ENCODE measurements at places on chromosomes 11 and 22.

DNA sequence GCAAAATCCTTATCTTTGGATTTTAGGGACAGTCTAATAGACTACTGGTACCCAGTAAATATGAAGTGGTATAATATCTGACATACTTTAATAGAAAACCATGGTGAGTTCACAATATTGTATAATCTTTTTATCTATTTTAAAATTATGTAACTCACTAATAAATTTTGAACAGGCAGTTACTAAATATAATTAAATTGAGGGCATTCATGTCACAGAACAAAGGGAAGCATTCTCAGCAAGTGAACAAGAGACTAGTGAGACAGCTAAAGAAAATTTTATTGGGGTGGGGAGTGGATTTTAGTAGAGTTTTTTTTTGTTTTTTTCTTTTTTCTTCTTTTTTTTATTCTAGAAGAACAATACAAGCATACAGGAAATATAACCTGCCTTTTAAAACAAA, 55.0 kb downstream of the DNAJC24 start:
- DNase-seq, result peak; percentile 66

DNA sequence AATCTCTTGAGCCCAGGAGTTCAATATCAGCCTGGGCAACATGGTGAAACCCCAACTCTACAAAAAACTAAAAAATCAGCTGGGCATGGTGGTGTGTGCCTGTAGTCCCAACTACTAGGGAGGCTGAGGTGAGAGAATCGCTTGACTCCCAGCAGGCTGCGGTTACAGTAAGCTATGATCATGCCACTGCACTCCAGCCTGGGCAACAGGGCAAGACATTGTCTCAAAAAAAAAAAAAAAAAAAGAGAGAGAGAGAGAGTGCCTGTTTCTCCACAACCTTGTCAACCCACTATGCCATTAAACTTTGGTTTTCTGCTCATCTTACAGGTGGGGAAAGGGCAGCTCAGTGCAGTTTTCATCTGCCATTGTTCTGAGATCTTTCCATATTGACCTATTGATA, 5.1 kb downstream of the FOLR3 start:
- DNase-seq, result no peak

GRCh38 chr22:37431366-37431765, 4.1 kb upstream of the ELFN2 start:
- no peak for DNase-seq

DNA sequence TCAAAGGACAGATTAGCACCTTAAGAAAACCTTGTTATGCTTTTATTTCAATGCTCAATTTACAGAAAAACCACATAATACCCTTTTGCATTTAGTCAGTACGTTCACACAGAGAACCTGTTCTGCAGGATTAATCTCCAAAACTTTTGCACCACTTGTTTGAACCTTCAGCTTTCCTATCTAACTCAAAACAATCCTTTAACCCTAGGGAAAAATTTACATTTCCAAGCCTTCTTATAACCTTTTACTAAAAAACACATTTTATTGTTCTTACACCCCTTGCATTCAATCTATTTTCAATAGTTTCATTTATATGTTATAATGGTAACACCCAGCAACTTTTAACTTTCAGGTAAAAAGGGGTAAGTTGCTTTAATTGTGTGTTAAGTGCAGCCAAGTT, 952.5 kb upstream of the CNTN5 start:
- DNase-seq, result no peak

- no peak for DNase-seq
These were observed 16.0 kb downstream of the KREMEN1 start for GRCh38 chr22:29088809-29089208.

GRCh38 chr11:132185726-132186592, 815.5 kb downstream of the NTM start:
- peak; percentile 2 for DNase-seq

GRCh38 chr11:127648583-127648982, 648.0 kb upstream of the KIRREL3 start:
- DNase-seq, result no peak

DNA sequence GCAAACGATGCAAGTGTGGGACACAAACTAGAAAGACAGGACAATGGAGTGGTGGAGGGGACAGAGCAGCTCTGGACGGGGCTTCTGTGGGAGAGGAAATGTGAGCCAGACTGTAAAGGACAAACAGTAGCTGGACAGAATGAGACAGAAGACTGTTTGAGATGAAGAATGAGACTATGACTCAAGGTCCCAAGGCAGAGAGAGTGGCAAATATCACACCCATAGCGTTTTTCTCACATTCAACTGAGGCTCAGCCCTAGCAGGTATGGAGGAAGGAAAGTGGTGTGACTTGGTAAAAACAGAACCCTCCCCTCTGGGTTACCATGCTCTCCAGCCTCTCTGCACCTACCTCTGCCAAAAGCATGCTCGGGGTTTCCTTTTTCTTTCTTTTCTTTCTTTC, 96.5 kb downstream of the RPL27A start:
- DNase-seq, result no peak

GRCh38 chr11:65655570-65656332, 7.0 kb downstream of the RELA start:
- DNase-seq, result no peak

- DNase-seq, result peak; percentile 66
These were observed 19.3 kb downstream of the SCARF2 start for GRCh38 chr22:20418211-20418788.

DNA sequence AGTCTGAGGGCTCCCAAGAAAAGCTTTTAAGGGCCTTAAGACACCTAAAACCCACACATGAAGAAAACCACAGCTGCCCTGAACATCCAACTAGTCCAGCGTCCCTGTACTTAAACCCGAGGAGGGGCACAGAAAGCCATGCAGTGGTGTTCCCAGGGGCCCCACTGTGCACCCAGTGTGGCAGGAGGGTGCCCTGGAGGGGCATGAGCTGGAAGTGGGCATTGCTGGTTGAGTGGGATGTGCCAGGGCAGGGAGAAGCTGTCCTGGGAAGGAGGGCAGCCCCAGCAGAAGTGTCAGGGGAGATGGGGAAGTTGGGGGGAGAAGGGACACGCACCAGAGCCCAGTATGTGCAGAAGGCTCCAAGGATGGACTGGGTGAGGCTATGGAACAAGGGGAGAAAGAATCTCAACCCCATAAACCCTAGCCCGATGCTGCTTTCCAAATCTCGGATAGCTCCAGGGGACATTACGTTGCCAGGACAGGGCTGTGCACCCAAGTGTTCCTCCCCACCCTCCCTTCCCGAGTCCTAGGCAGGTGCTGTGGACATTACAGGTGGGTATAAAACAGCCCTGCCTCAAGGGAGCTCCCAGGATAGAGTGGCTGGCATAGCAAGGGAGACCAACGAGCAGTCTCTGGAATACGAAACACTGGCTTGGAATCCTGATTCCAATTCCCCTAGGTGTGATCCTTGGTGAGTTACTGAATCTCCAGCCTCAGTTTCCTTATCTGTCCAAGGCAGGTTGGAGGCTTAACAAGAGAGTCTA, 44.2 kb downstream of the SHANK2 start:
- no peak for DNase-seq

DNA sequence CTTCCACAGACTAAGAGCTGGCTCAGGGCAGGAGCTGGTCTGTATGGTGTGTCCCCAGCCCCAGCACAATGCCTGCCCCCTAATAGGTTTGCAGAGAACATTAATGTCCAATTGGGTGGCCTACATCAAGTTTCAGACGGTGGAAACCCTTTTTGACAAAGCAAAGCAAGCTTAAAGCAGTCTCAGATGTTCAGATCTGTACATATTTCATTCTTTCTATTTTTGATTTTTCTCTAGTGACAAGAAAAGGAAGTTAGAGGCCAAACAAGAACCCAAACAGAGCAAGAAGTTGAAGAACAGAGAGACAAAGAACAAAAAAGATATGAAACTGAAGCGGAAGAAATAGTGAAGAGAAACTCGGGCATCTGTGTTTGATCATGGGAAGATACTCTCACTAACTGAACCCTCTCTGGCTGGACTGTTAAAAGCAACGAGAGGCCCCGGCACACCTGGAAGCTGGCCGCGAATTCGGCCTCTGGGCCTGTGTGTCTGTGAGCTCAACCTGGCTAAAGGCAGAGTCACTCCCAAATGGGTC, 40.5 kb downstream of the NAT10 start:
- DNase-seq, result no peak

- DNase-seq, result no peak
These were observed 309.5 kb downstream of the CADM1 start for GRCh38 chr11:115194802-115195110.

- DNase-seq, result no peak
These were observed 69.8 kb downstream of the PRR5L start for GRCh38 chr11:36365907-36366306.

GRCh38 chr11:20089796-20090653, 70.2 kb downstream of the DBX1 start:
- DNase-seq, result no peak

DNA sequence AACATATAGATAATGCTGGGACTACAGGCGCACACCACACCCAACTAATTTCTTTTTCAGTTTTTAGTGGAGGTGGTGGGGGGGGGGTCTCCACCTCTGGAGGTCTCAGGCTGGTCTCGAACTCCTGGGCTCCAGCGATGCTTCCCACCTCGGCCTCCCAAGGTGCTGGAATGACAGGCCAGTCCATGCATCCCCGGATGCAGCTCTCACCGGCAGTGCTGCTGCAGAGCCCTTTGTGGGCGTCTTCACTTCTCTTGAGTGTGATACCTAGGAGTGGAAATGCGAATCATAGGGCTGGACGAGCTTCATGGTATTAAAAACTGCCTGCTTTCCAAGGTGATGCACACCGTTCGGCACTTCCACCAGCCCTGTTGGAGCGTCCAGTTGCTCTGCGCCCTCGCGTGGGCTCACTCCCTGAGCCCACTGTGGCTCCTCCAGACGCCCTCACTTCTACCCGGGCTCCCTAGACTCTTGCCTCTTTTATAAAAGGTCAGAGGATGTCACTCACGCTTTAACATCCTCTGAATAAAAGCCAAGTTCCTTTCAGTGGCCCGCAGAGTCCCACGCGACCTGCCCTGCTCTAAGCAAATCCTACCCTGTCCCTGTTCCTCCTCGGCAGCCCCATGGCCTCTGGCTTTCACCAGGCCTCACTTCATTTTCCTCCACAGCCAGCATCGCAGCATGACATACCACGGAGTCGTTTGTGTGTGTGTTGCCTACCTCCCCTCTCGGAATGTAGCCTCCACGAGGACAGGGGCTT, 837 bp upstream of the BID start:
- DNase-seq, result no peak

GRCh38 chr11:17462940-17463339, 13.7 kb downstream of the ABCC8 start:
- DNase-seq, result no peak

- DNase-seq, result no peak
These were observed at the start of gene STK33 for GRCh38 chr11:8593935-8594909. TSS of gene STK33 (minus strand) at chr11:8594228. CDS start at chr11:8474905, 119,323 bp downstream.

GRCh38 chr22:19637408-19638281, 76.7 kb upstream of the SEPTIN5 start:
- DNase-seq, result no peak

- DNase-seq, result no peak
These were observed 31.7 kb downstream of the KIRREL3 start for GRCh38 chr11:126968915-126969314.

DNA sequence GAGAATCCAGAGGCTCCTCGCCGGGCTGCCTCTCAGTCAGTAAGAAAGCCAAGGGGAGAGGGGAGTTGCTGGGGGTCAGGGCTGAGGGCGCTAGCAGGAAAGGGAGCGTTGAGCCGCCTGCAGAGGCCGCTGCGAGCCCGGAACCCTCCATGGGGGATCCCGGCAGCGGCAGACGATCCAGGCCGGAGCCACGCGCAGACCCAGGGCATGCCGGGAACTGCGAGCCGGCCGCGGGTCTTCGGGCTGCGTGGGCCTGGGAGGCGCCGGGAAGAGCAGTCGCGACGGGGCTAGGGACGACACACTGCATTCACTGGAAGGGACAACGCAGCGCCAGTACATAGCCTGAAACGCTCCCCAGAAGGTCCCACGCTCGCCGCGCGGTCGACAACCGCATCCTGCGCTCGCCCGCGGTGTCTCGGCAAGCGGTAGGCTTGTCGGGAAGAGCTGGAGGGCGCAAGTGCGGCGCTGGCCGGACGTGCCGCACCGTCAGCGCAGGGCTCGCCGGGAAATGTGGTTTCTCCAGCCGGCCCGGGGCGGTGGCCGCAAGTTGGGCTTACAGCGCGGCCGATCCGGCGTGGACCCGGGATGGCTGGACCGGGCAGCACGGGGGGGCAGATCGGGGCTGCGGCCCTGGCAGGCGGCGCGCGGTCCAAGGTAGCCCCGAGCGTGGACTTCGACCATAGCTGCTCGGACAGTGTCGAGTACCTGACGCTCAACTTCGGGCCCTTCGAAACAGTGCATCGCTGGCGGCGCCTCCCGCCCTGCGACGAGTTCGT, at the start of gene LZTR1:
Gene LZTR1, plus strand, starts transcription at position 511 of the 776 bp plus-strand sequence. Its CDS starts 75 bp downstream, at position 586.
- DNase-seq, result peak; percentile 78

DNA sequence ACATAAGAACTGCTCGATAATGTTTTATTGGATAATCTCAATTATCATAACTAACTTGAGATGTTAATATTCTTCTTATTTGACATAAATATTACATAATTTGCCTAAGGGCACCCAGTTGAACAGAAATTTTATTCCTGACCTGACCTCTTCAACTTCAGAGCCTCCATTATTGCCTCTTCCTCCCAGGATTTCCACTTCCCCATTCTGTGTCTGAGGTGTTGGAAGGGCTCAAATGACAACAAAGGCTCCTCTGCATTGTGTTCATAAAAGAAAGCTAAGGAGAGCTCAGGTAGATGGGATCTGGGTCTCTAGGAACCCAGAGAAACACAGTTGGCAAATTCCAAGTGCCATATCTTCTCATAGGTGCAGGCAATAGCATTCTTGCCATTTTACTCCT, 61.2 kb upstream of the ARHGAP20 start:
- no peak for DNase-seq

DNA sequence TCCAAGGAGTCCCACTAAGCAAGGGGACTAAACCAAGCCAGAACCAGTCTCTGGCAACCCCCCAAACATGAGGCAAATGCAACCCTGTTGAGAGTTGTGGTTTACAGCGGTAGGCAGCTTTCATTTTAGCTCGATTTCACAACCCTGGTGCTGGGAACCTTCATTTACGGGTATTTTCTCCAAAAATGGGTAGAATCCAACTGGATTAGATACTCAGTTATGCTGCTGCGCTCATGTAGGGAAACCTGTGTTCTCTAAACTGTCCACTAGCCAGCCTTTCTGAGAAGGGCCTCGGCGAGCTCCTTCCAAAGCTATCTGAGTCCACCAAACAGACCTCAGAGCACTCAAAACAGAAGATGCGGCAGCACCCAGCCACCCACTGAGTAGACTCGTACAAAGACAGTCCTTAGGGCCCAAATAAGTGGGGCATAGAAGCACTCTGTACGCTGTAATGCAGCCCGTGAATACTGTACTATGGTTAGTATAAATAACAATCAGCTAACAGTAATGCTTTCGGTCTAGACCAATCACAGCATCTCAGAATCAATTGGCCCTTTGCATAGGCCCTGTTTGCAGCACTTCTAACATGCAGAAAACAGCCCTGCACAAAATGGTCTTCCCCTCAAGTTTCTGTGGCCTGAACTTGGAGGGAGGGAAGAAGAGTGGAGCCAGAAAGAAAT, 104.7 kb downstream of the ETS1 start:
- DNase-seq, result no peak

Data from pons (tissue), 1 donor.